ENCODE measurements at places on chromosomes 2 and 18. TPM values are rescaled to one million over a fixed set of nuclear protein-coding genes. Genes with fewer than 3 reads are reported as not detected.

DNA sequence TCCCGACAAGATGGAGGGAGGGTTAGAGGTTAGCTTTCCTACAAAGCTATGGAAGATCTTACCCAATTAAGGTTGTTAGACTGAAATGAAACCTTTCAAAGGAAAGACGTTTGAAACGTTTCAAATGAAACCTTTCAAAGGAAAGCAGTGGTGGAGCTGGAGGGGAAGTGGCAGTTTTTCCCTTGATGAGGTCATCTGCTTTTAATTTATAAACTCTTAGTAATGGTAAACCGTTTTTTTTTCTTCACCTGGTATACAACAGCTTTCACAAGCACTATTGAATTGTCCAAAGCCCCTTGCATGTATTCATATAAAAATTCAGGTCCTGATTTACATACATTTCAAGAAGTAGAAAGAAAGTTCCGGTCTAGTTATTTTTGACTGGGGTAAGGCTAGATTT is 7.4 kb downstream of the PMAIP1 start:
- no peaks in the 10 kb centered on the region for H3K4me1 ChIP-seq
- no peak overlapping the region for H3K4me3 ChIP-seq
- no peak overlapping the region for H3K27ac ChIP-seq
- no peaks in the 10 kb centered on the region for H3K36me3 ChIP-seq

The GAL3ST2 gene
- not detected for total RNA-seq

DNA sequence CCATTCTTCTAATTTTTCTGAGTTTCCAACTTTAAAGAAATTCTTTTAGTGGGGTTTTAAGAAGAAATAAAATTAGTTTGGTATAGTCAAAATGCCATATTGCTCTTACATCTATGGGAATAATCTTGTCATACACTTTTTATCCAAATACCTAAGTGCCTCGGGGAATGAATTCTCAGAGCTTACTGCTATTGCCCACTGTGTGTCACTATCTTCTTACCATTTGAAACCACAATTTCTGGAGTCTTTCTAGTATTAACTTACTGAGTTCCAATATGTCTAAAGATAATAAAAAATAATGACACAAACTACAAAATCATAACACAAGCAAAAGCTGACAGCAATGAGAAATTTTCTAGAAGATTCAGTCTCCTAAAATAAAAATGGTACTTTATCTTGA is 23.7 kb upstream of the DNAH6 start:
- H3K36me3 ChIP-seq = no peaks in the 10 kb centered on the region
- no peak for DNase-seq
- H3K4me3 ChIP-seq = no peak overlapping the region
- H3K27me3 ChIP-seq = no peaks in the 10 kb centered on the region

DNA sequence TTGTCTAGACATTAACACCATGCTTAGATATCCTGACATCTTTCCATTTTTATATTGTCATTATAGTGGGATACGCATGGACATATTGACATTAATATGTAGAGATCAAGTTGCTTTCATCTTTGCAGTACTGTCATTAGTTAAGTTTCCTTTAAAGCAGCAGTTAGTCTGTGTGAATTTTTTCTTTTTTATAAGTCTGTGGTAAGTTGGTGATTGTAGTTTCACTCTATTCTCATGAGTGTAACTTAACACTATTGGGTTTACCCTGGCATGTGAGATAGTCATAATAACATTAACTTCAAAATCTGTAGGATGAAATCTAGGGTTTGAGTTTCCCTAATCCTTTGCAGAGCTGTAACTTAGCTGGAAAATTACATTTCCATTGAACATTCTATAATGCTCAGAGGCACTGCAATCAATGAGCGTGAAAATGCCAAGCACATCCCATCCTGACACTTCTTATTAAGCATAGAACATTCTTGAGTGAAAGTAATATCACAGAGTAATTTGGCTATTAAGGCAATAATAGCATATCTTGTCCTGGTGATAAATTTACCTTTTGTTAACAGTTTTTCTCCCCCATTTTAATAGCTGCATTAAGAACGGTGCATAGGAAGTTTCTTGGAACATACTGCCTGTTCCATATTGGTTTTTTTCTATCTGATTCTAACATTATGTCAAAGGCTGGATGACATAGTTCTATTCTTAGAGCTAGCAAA is 47.5 kb upstream of the DARS1 start:
- no peaks in the 10 kb centered on the region for H3K36me3 ChIP-seq
- H3K4me3 ChIP-seq = no peak overlapping the region
- no peak overlapping the region for H3K27ac ChIP-seq
- no peak for DNase-seq
- H3K27me3 ChIP-seq = no peaks in the 10 kb centered on the region

GRCh38 chr2:220424561-220424960 is 797.1 kb downstream of the SLC4A3 start:
- H3K4me1 ChIP-seq = no peaks in the 10 kb centered on the region
- H3K27me3 ChIP-seq = no peaks in the 10 kb centered on the region
- no peaks in the 10 kb centered on the region for H3K36me3 ChIP-seq
- DNase-seq = no peak
- H3K4me3 ChIP-seq = no peak overlapping the region

The TDRD15 gene
- not detected for total RNA-seq

The RTP5 gene
- total RNA-seq = not detected

GRCh38 chr2:7242189-7242867 is 325.1 kb downstream of the RNF144A start:
- H3K4me1 ChIP-seq = no peaks in the 10 kb centered on the region
- no peak for DNase-seq
- no peaks in the 10 kb centered on the region for H3K36me3 ChIP-seq
- no peak overlapping the region for H3K4me3 ChIP-seq
- H3K27ac ChIP-seq = no peak overlapping the region

- H3K4me3 ChIP-seq = no peak overlapping the region
- no peaks in the 10 kb centered on the region for H3K4me1 ChIP-seq
- no peaks in the 10 kb centered on the region for H3K36me3 ChIP-seq
- H3K27ac ChIP-seq = no peak overlapping the region
- H3K27me3 ChIP-seq = no peaks in the 10 kb centered on the region
Measured at GRCh38 chr2:58109481-58109880, 62.9 kb downstream of the VRK2 start.

DNA sequence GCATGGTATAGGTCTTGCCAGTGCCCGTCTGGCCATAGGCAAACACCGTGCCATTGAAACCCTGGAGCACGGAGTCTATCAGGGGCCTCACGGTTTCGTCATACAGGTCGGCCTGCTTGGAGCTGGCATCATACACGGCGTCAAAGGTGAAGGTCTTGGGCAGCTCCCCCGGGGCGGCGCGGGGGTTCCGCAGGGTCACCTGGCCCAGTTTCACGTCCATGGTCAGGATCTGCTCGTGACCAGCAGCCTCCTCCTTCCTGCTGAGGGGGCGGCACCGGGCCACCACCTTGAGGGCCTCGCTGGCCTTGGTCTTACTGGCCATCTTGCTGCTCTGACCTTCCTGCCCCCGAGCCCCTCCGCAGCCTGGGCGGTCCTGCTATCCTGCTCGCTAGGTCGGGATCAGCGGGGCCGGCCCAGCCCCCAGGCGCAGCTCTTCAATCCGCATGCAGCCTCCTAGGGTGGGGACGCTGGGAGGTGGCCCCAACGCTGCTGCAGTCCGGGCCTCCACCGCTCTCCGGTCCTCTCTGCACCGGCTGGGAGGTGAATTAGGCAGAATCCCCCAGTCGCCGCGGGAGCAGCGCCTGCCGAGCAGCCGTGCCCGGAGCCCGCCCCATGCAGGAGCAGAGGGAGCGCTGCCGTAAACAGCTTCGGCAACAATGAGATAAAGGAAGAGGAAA is 563 bp downstream of the KIF3C start:
- peak overlapping the region; percentile 86 for H3K4me3 ChIP-seq
- H3K36me3 ChIP-seq = no peaks in the 10 kb centered on the region

The PECR gene
- total RNA-seq = 32.2 TPM

DNA sequence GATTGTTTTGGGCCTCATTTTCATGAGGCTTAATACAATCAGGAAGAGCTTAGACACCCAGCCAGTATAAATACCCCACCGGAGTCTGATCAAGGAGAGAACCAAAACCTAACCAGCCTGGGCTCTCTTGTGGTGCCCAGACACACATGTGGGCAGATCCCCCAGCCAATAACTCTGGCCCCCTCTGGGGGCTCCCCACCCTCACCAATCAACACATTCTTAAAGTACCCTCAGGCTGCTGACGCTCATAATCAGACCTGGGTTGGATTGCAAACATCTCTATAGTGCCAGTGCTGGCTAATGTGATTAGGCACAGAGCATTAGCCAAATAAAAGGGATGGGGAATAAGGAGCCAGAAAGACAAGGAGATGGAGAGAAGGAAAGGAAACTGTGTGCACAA is 329.6 kb downstream of the BCL11A start:
- no peaks in the 10 kb centered on the region for H3K27me3 ChIP-seq
- no peaks in the 10 kb centered on the region for H3K36me3 ChIP-seq
- H3K27ac ChIP-seq = no peak overlapping the region
- no peaks in the 10 kb centered on the region for H3K4me1 ChIP-seq

- no peak for DNase-seq
- no peaks in the 10 kb centered on the region for H3K27me3 ChIP-seq
- H3K4me3 ChIP-seq = no peak overlapping the region
Measured at GRCh38 chr2:69116438-69116837, 103.5 kb downstream of the ANTXR1 start.

The AQP12A gene
- total RNA-seq = not detected

DNA sequence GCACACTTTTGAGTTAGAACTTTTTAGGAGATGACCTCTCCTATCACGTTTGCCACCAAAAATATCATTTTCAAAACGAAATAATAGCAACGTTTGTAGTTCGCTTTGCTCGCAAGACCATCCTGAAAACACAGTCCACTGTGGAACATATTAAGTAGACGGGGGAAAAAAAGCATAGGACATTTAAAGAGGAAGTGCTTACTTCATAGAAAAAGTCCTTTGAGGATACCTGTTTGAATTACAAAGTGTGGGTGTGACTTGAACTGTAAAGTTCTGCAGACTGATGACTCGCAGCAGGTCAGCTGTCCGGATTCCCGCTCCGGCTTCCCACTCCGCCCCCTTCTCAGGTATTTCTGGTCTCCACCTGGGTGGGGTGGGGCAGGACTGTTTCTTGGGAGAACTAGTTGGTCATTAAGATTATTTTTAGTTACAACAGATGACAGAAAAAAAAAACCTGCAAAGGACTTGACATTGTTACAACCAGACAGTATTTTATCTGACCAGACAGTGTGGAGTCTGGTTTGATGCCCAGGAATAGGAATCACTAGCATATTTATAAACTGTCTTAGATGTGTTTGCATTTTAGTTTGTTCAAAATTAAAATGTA is 13.3 kb downstream of the CNOT11 start:
- no peak overlapping the region for H3K27ac ChIP-seq
- no peaks in the 10 kb centered on the region for H3K27me3 ChIP-seq
- no peaks in the 10 kb centered on the region for H3K4me1 ChIP-seq
- H3K36me3 ChIP-seq = peaks cover 72% of the 10 kb centered on the region
